RKO (cell line): ENCODE measurements at places on chromosomes 4 and X.

DNA sequence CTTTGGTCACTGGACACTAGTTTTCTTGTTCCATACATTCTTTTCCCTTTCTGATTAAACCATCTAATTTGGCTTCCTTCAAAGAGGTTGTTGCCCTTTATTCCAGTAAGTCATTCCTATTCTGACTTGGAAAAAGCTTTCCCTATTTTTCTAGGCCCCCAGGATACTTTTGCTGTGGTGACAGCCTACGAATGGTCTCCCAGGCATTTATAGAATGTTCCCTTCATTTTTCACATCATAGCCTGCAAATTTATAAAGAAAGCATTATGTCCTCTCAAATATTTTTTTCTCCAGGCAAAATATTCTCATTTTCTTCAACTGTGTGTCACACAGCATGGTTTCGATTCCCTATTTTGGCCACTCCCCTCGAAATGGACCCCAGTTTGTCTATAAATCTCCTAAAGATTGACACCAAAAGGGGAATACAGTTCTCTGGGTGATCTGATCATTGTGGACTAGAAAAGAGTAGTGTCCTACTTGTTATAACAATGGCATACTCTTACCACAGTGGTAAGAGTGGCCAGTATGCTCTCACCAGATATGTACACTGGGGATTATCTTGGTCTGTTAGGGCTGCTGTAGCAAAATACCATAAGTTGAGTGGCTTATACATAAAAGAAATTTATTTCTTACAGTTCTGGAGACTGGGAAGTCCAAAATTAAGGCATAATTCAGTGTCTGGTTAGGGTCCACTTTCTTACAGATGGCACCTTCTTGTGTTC is 41.5 kb upstream of the BMP2K start:
- no peak for DNase-seq

- peak; percentile 2 for DNase-seq
Observed at GRCh38 chrX:72394518-72395170, 88.9 kb upstream of the CITED1 start.

GRCh38 chr4:37648084-37648817 is 37.9 kb downstream of the RELL1 start:
- peak; percentile 68 for DNase-seq

DNA sequence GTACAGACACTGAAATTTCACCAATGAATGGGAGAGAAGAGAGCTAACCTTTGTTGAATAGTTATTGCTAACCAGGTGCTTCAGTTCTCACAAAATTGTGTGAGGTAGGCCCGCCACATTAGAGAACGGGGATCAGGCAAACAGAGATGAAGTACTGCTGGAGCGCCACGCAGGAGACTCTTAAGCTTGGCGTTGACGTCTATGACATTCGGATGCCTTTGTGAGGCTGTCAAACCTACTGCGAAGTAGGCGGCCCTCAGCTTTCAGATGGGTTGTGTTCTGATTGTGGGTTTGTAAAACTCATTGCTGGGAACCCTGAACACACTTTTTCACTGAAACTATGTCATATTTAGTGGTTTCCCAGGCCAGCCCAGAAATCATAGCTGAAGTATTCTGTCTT is 173.6 kb downstream of the CBR4 start:
- no peak for DNase-seq

GRCh38 chr4:94976371-94977011 is 218.7 kb downstream of the BMPR1B start:
- no peak for DNase-seq

GRCh38 chrX:71053217-71053621 is 14.9 kb downstream of the SNX12 start:
- no peak for DNase-seq

GRCh38 chrX:7110821-7111276 is 36.7 kb upstream of the STS start:
- no peak for DNase-seq

DNA sequence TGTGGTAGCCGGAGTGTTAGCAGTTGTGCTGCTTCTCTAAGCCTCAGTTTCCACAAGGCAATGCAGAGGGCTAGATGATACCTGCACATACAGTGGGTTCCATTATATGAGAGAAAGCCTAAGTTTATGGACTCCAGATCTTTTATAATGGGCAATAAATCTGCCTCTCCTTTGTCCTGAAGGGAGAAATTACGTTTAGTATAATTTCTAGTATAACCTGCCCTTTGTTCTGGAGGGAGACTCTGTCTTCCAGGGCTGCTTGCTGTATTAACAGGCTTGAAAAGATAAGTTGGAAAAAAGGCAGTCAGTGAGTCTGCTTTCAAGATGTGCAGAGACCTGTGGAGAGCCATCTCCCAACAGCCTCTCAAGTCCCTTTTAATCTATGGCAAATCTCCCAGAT is 42.8 kb downstream of the ZNF81 start:
- no peak for DNase-seq
